Activated naive CD4-positive, alpha-beta T cell treated with anti-CD3 and anti-CD28 coated beads, Interleukin-2, amount 50 U/mL, for 16 hours (primary cell): ENCODE measurements at places on chromosomes 2 and 18.
A peak's percentile ranks its signal among the peaks of the same experiment; 100 is the strongest.

GRCh38 chr2:16952368-16952767 is 286.7 kb upstream of the CYRIA start:
- no peak for DNase-seq

DNA sequence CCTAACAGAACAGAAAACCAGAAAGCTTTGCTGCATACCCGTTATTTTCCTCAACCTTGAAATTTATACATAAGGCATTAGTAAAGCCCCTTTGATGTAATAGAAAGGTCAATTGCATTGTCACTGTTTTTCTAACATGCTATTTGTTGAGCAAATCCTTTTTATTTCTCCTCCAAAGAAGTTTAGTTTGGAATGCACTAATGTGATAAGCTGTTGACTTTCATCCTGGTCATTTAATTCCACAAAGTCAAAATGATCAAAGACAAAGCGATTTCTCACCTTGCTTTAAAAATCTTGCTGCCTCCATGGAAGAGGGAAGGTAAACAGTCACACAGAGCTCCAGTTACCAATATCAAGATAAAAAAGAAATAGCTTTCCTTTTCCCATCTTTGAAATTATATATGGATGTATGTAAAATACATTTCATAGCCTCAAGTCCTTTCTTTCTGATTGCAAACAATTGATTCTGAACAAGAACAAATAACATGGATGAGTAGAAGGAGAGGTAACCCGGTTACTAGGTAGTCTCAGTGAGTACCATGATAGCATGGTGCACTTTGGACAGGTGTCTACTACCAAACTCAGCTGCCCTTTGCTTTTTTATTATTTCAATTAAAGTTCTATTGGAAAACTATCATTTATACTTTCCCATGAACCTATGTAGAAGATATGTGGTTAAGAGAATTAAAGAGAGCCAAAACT is 452.7 kb downstream of the STK39 start:
- no peak for DNase-seq

GRCh38 chr18:69367104-69367503 is 33.6 kb upstream of the DOK6 start:
- no peak for DNase-seq

GRCh38 chr2:102114290-102114721 is 28.2 kb upstream of the IL1R1 start:
- no peak for DNase-seq

DNA sequence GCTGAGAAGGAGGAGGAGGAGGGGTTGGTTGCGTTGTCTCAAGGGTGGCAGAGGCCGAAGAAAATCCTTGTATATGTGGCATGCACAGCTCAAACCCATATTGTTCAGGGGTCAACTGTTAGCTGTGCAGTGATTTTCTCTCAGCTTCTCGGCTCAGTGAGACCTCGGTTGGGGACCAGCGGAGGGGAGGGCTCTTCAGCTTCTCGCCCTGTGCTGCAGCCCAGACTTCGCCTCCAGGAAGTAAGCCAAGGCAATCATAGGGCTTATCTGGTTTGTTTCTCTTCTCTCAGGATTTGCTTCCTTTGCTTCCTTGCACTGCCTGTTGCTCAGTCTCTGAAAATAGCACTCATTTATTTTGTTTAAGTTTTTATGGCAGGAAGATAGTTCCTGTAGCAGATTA is 85.5 kb downstream of the SOWAHC start:
- no peak for DNase-seq

DNA sequence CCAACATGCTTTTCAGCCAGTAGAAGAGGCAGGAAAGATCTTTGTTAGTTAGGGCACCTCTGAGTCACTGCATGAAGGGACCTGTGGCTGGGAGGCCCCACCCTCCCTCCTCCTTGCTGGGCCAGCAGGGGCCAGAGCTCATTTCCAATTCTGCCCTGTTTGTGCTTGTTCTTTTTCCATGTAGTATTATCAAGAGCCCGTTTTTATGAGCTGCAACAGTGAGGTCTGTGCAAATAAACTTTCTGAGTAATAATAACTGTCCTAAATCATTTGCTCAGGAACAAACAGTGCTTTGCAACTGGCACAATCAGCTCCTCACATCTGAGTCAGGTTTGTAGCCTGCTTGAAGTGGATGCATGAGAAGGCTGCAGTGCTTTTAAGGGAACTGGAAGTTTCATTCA is 128.0 kb downstream of the ARL4C start:
- DNase-seq, result peak; percentile 42

DNA sequence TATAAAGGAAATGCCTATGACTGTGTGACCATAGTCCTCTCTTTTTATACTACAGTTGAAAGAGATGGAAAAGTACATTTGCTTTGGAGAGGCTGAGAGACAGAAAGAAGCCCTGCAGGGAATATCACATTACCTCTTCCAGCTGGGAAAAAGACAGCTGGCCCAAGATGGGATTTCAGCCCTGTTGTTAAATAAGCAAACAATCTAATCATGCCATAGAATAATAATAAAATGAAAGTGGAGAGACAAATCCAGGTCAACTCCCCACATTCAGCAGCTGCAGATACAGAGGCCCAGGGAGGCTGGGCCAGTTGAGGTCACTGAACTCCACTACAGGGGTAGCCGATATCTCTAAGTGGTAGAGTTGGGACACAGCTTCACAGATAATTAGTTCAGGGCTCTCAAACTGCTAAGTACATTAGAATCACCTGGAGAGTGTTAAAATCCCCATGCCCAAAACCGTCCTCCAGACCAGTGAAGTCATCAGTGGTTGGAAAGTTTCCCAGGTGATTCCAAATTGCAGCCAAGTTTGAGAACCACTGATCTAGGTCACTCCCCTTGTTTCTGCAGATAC is 81.9 kb downstream of the MOGAT1 start:
- DNase-seq, result no peak

DNA sequence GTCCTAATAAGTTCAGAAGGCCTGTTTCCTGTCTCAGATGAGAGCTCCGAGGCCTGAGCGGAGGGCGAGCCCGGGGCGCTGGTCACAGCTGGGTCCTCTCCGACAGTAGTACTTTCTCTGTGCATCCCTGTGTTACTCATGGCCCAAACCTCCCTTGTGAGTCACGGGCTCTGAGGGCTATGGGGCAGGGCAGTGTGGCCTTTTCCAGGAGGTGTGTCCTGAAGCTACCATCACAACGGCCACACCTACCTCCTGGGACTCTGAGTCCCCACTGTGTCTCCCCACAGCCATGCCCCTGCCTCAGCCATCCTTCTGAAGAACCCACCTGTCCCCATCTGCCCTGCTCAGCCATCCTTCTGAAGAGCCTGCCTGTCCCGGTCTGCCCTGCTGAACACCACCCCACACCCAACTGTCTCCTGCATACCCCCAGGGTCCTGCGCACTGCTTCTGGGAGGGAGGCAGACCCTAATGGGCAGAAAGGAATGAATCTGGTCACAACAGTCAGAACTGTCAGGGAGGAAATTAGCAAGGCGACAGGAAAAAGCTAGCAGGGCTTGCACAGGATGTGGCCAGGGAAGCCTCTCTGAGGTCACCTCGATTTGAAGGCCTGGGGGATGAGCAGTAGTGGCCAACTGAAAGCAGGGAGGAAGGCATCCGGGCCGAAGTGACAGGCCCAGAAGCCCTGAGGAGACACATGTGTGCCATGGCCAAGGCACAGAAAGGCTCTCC is 145.4 kb upstream of the RIOK3 start:
- DNase-seq, result no peak

- DNase-seq, result peak; percentile 44
These were observed 1.9 kb downstream of the CTLA4 start for GRCh38 chr2:203869223-203870042.

DNA sequence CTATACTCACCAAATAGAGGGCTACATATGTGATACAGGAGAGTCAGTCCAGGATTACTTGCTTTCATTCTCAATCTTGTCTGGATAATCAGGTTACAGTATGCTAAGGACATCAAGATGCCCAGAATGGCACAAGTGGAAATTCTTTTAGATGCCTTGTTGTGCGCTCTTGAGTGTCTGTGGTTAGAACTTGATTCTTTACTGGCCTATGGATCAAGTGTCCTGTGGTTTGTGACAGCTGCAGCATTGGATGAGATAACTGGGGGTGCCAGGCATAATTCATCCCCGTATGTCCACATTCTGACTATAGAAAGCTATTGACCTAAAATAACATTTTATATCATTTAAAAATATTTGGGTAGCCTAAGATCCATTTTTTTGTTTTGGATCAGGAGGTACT is 40.1 kb downstream of the CDC42EP3 start:
- no peak for DNase-seq

- DNase-seq, result no peak
These were observed 13.1 kb upstream of the LRATD1 start for GRCh38 chr2:14619441-14619840.

DNA sequence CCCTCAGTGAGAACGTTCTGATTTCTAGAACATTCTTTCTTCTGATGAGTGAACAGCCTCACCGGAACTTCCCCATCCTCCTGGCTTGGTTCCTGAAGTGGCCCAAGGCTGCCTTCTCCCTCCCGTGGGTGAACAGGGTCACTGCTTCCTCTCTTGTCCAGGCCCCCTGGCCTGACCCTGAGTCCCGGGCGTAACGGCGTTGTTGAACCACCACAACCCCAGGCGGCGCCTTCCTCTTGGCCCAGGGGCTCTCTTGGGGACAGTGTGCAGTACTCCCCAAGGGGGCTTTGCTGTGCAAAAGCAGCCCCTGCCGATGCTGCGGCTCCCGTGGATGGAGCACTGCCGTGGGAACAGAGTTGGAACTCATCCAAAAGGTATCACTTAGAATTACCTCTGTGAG is 147.2 kb downstream of the TSN start:
- no peak for DNase-seq

- no peak for DNase-seq
These were observed 1.5 kb upstream of the RRM2 start for GRCh38 chr2:10120877-10121574.

- no peak for DNase-seq
These were observed 45.4 kb upstream of the CTAGE1 start for GRCh38 chr18:22463076-22463475.

GRCh38 chr2:48633143-48633542 is 15.5 kb downstream of the GTF2A1L start:
- DNase-seq, result no peak

GRCh38 chr2:219362524-219363164 is 25.1 kb downstream of the DNPEP start:
- DNase-seq, result no peak

GRCh38 chr2:12334412-12334966 is 382.2 kb upstream of the TRIB2 start:
- no peak for DNase-seq

- no peak for DNase-seq
These were observed 148.8 kb downstream of the WDSUB1 start for GRCh38 chr2:159137511-159138241.

DNA sequence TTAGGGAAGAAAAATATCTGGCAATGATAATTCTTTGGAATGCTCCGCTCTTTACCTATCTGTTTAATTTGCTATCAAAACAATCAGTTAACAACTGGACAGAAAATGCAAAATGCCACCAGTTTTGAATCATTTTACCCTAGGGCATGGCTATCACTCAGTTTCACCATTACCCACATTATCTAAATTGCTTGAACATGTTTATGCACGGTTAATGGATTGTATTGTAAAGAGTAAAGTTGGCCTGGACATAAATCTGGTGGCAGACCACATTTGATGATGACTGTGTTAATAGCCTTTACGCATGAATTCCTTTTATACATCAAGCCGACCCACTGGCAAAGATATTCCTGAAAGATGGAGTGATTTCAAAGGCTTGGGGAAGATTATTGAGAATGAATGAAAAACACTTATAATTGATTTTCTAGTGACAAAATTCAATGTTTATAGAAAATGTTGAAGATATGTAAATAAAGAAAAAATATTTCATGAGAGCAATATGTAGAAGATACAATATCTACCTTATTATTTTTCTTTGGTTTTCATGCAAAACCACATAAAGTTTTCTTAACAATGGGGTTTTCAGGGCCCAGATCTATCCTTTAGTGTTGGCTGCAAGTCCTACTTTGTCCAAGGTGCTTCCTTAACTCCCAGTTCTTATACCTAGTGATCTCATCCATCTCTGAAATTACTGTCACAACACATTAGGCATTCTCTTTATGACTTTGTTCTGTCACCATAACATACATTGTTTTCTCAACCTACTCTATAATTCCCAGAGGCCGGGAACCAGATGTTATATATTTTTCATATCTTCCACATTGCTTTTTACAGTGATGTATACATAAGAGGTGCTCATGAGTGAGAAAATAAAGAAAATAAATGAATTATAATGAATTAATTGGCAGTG is 265.1 kb downstream of the RIT2 start:
- DNase-seq, result no peak

DNA sequence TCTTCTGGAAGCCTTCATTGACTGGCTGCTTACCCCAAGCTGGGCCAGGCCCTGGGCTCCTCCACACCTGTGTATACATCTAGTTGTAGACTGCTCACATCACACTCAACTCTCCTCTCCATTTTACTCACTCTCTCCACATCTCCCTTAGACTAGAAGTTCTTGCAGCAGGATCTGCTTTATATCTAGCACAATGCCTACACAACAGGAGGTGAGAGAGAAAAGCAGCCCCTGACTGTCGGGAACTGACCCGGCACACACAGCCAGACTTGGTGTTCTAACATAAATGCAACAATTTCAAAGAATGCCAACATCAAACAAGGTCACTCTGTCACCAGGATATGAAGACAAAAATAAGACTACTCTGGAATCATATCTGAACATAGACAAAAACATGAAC is 5.9 kb downstream of the KIDINS220 start:
- DNase-seq, result no peak

DNA sequence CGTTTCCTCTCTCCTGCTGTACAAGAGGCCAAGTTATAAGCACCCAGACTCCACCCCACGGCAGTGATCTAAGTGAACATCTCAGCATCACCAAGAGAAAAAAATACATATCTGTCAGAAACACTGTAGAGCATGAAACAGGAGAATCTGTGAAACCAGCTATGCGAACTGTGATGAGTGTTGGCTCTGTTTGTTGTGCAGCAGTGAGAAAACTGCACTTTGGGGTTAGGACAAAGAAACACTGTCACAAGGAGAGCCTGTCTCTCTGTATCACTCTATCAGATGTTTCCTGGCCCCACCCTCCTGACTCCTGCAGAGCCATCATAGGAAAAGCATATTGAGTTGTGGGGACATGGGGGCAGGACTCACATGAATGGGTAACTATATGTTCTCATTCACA is 87.1 kb downstream of the LAMA3 start:
- DNase-seq, result no peak

- no peak for DNase-seq
These were observed 226.4 kb upstream of the VWC2L start for GRCh38 chr2:214184461-214184860.

- no peak for DNase-seq
These were observed 38.9 kb downstream of the PRKRA start for GRCh38 chr2:178412047-178412446.
